ENCODE measurements at places on chromosomes 11 and 22.

- DNase-seq, result no peak
Observed at GRCh38 chr11:68432874-68433273, 27.7 kb upstream of the PPP6R3 start.

DNA sequence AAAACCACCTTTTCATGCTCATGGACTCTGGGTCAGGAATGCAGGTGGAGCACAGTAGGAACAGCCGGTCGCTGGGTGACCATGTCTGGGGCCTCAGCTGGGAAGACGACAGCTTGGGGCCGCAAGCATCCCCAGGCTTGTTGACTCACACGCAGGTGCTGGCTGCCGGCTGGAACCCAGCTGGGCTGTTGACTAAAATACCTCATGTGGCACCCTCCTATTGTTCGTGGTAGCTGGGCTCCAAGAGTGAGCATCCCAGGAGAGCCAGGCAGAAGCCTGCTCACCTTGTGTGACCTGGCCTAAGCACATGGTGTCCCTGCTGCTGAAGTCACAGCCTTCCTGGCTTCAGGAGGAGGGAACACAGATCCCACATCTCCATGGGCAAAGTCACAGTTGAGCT, 9.4 kb downstream of the DPP3 start:
- no peak for DNase-seq

- DNase-seq, result no peak
Observed at GRCh38 chr11:131146827-131147490, 223.5 kb upstream of the NTM start.

GRCh38 chr11:92306966-92307510, 82.4 kb downstream of the FAT3 start:
- no peak for DNase-seq

- DNase-seq, result no peak
Observed at GRCh38 chr22:37416827-37417226, 10.5 kb downstream of the ELFN2 start.

DNA sequence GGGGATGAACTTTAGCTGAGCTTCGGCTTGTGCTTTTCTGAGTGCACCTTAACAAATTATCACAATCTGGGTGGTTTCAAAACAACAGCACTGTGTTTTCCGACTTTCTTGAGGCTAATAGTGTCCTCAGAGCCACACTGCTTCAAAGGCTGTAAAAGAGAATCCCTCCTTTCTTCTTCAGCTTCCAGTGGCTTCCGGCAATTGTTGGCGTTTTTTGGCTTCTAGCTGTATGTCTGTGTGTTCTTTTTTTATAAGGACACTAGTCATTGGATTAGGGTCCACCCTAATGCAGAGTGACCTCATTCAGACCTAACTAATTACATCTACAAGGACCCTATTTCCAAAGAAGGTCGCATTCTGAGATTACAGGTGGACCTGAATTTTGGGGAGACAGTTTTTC, 30.6 kb downstream of the KIAA1671 start:
- no peak for DNase-seq

DNA sequence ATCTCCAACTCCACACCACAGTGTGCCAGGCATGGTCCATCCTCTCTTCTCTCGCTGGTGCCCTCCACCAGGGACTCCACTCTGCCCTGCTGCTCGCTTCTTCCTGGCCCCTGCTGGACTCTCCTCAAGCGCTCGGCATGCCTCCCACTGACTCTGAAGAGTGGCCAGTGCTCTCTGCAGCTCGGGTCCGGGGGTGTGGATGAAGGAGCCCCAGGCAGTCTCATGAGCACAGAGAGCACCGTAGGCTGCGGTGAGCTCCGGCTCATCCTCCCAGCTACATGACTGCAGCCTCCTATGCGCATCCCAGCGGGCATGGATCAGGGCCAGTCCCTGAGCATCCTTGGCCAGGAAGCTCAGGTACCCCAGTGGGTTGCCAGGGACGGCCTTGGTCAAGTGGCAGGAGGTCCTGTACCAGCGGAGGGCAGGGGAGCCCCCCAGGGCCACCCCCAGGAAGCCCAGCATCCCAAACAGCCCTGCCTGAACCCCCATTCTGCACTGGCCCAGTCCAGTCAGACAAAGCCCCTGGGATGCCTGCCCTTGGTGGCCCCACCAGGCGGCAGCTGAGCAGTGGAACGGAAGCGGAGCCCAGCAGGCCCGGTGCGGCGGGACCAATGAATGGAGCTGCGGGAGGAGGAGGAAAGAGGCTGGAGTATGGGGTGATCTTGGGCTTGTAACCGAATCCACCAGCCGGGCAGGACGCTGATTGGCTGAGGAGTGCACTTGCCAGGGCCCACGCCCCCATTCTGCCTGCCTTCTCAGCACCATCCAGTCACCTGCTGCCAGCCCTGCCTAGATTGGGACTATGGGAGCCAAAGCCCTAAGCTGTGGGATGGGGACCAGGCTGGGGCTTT, at the start of gene PLA2G3:
Gene PLA2G3 (minus strand): TSS at position 643 of the 851 bp plus-strand sequence. CDS start 154 bp downstream, at position 489.
- no peak for DNase-seq

- DNase-seq, result no peak
Observed at GRCh38 chr11:78189174-78189724, 530 bp downstream of the USP35 start.

DNA sequence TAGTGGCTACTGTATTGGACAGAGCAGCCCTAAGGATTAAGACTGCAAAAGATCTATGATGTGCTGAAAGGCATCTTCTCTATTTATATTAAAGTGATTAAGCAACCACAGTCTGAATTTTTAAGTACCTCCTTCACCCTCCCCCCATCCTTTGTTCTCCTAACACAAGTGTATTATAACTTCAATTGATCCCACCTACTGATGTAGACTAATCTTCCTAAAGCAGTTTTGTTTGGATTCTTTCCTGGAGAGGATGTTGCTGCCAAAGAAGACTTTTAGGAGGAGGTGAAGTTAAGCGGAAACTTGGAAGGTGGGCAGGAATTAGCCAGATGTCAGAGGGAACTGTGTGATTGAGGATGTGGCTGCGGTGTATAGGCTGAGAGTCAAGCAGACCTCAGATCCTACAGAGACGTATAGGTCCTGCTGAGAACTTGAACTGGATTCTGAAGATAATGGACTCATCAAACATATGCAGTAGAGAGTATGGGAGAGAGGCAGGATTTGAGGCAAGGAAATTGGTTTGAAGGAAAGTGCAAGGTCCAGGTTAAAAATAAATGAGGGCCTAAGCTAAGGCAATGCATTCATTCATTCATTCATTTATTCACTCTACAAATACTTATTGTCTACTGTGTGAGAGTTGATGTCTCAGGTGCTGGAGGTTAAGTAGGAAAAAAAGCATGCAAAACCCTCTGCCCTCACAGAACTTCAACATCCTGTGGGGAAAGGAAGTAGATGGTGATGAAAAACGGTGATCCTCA, 5.2 kb upstream of the RASSF10 start:
- no peak for DNase-seq

DNA sequence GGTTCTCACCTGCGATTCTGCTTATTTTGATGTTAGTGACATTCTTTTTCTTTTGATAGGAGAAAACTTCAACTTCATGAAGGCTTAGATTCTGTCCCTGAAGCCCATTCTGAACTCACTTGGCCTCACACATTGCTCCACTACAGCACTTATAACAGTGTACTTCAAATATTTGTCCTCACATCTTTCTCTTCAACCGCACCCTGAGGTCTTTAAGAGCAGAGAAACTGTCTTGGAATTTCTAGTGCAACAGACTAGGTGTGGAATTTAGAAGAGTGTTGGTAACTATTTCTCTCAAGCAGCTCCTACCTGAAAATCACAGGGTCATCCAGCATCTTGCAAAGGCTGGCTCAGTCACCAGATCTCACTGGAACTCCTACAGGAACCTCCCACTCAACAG, 7.8 kb downstream of the MRGPRX3 start:
- DNase-seq, result no peak

DNA sequence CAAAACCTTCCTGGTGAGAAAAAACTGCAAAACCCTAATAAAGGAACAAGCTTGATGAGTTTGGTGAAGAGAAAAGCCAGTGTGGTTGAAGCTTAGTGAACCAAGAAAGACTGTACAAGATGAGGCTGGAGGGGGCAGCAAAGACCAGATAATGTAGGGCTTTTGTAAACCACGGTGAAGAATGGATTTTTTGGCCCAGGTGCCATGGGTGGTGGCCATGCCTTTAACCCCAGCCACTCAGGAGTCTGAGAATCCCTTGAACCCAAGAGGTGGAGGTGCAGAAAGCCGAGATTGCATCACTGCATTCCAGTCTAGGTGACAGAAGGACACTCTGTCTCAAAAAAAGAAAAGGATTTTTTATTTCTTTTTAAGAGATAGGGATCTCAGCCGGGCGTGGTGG, 5.0 kb upstream of the ZDHHC5 start:
- DNase-seq, result no peak

GRCh38 chr11:117594721-117595120, 202.3 kb downstream of the DSCAML1 start:
- DNase-seq, result no peak

- DNase-seq, result no peak
Observed at GRCh38 chr22:40607506-40607905, 29.0 kb downstream of the MRTFA start.

GRCh38 chr11:131464461-131464860, 94.0 kb downstream of the NTM start:
- no peak for DNase-seq

GRCh38 chr11:126519764-126520734, 164.6 kb downstream of the ST3GAL4 start:
- no peak for DNase-seq

GRCh38 chr11:454801-455565, 4.9 kb downstream of the PTDSS2 start:
- DNase-seq, result no peak

DNA sequence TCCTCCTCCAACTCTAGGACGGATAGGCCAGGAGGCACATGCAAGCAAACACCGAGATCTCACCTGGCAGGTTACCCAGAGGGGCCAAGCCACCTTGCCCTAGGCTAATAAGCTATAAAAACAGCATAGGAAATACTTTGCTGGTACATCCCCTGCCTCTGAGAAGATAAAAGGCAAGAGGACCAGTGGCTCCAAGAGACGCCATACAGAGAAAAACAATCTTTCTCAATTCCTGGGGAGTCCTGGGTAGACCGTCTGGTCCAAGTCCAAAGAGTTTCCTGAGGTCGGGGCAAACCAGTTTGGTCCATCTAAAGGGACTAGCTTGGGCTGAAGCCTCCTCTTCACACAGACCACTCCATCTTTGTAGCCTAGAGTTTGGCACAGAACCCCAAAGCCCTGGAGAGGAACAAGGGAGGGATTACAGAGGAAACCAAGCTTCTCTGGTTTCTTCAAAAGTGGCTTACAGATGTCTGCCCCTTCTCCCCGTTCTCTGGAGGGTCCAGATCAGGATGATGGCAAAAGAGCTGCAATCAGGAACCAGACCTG, 40.4 kb downstream of the NUMA1 start:
- DNase-seq, result no peak

DNA sequence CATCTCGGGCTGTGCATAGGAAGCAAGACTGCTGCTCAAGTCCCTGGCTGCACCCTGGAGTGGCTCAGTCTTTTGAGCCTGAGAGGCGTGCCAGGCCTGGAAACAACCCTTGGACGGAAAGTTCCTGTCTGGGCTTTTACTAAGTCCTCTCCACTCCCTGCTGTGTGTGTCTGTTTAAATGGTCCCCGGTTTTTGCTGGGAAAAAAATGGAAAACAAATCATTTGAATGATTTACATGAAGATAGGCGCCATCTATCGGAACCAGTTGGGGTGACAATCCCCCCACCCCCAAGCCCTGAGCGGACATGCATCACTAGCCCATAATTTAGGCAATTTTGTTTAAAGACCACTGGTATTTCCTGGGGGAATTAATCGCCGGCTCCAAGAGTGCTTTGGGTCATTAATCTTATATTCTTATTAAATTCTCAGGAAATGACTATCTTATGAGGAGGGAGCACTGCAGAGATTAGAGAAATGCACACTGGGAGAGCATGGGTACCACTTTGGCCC, 2.7 kb upstream of the GAB2 start:
- DNase-seq, result peak; percentile 83

DNA sequence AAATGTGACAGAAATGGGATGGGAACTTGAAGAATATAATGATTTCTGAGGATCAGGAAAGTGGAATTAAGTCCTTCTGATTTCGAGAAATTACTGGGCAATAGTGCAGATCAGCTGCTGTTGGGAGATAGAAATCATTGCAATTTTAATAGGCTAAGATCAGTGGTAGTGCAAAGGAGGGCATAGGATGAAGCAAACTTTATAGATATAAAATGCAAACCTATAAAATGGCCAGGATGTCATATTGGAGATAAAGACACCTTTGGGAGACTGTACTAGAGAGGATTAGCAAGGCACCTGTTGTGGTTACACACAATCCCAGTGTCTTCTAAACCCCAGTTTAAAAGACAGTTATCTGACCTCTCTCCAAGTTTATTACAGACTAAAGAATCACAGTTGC, 6.5 kb upstream of the MS4A7 start:
- DNase-seq, result no peak

GRCh38 chr11:11105361-11105760, 247.5 kb upstream of the ZBED5 start:
- no peak for DNase-seq

- no peak for DNase-seq
Observed at GRCh38 chr11:113331441-113331840, 17.1 kb downstream of the TTC12 start.

DNA sequence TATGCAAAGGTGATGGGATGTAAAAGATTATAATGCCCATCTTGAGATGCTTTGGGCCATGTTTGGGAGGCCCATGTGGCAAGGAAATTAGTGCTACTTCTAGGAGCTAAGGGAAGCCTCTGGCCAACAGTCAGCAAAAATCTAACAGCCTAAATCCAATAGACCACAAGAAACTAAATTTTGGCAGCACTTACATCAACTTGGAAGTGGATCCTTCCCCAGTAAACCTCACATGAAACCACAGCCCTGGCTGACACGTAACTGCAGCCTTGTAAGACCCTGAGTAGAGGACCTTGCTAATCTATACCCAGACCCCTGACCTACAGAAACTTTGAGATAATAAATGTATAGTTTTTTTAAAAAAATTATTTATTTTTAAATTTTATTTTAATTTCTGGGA, 13.1 kb upstream of the GRK3 start:
- no peak for DNase-seq

DNA sequence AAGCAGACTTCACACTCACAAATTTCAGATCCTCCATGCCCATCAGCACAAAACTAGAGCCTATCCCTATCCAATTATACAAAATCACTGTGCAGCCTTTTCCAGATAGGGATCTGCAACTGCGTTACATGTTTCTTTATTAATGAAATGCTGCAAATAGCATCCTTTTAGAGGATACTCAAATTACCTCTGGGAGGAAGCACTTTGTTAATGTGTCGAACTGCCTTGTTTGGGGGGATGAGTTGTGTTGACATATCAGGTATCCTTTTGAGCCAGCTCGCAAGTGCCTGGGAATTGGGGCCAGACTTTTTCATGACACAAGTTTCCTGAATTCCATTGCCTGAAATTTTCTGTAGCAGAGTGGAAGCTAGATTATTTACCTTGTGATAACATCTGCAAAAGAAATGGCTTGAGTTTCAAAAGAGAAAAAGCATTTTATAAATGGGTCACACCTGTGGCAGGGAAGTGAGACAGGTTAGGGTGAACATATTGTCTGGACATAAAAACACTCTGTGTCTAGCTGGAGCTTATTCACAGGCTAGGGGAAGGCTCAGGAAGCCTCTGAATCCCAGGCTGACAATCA, 299.1 kb upstream of the MTNR1B start:
- DNase-seq, result no peak

GRCh38 chr22:19525116-19525660, 978 bp upstream of the CLDN5 start:
- no peak for DNase-seq

GRCh38 chr11:121437018-121437685, 15.0 kb upstream of the SORL1 start:
- DNase-seq, result no peak

GRCh38 chr11:28517621-28518020, 409.4 kb downstream of the METTL15 start:
- DNase-seq, result no peak

- no peak for DNase-seq
Observed at GRCh38 chr11:3225826-3226750, 6.1 kb downstream of the MRGPRE start.

- no peak for DNase-seq
Observed at GRCh38 chr22:45298934-45299505, 10.7 kb upstream of the FAM118A start.

All from H54 (cell line).